ENCODE measurements at places on chromosomes 1 and 21.

- DNase-seq: no peak
Observed at GRCh38 chr1:16484931-16485330, 29.2 kb downstream of the RNU1-1 start.

DNA sequence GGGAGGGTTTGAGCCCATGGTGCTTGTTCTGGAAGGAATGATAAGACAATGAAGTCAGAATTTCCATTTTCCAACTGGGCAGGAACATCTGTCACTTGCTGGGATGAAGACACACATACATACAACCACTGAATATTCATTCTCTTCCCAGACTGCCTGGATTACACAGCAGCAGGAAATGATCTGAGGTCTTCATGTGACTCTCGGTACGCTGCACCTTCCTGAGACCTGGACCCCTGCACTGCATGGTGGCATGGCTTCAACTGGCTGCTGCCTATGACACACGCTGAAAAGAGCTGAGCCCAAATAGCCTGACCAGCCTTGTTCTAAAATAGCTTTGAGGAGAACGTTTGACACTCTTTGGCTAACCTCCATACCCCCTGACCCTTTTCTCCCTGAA, 150.6 kb downstream of the GABPA start:
- no peak for DNase-seq

GRCh38 chr1:54811739-54812655, 10.9 kb upstream of the TTC22 start:
- DNase-seq: no peak

GRCh38 chr1:1462318-1462966, 9.1 kb upstream of the ATAD3B start:
- DNase-seq: no peak

DNA sequence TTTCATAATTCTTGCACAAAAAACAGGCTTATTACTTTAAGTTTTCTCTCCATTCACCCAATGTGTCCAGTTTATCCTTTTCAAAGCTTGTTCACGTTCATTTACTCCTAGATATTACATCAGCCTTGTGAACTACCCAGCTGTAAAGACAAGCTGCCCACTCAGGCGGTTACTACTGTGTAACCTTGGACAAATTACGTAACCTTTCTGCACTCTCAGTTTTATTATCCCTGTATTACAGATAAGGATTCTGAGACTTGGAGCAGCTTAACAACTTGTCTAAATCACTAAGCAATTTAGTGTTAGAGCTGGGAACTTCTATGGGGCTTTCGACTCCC, 20.5 kb upstream of the LPAR3 start:
- no peak for DNase-seq

DNA sequence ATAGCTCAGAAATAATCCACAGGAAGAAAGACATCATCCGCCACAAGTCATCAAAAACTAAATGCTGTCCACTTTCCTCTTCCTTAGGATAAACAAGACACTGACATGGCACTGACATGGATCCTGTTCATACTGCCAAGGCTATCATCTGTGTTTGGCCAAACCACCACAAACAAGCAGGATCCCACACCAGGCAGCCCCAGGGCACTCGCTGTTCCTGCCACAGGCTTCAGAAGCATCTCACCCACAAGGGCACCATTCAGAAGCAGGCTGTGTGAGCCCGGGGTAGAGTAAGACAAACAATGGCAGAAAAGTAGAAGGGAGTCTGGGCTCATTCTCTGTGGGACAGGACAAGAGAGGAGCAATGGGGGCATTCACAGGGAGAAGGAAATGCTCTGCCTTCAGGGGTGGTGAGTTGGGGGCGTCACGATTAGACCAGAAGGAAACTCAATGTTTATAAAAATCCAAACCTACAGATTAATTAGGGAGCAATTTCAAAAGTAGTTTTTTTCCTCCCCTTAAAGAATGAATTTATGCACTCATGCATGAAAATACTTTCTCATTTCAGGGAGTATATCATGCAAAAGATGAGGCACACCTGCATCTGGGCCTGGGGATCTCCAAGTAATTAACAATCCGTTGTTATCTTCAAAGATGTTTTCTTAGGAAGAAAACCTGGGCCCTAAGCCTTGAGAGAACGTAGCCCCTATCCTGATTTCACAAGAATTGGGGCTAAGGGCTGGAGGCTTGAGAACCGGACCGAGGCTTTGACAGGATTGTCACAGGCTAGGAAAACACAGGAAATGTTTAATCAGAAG, 43.3 kb upstream of the ATP1A1 start:
- no peak for DNase-seq

GRCh38 chr1:179129702-179130473, 48.0 kb downstream of the TOR3A start:
- no peak for DNase-seq

GRCh38 chr21:32392299-32392879, 423 bp downstream of the URB1 start:
- no peak for DNase-seq

GRCh38 chr1:111990026-111990877, 784 bp upstream of the KCND3 start:
- DNase-seq: peak; percentile 21

Data from WTC11 (cell line).